ENCODE measurements at places on chromosomes 7 and 10.

GRCh38 chr10:102419269-102420180, 940 bp upstream of the PSD start:
- no peaks in the 10 kb centered on the region for H3K27me3 ChIP-seq
- H3K4me3 ChIP-seq: peak overlapping the region; percentile 90
- peaks cover 5% of the 10 kb centered on the region for H3K36me3 ChIP-seq
- H3K27ac ChIP-seq: no peak overlapping the region

DNA sequence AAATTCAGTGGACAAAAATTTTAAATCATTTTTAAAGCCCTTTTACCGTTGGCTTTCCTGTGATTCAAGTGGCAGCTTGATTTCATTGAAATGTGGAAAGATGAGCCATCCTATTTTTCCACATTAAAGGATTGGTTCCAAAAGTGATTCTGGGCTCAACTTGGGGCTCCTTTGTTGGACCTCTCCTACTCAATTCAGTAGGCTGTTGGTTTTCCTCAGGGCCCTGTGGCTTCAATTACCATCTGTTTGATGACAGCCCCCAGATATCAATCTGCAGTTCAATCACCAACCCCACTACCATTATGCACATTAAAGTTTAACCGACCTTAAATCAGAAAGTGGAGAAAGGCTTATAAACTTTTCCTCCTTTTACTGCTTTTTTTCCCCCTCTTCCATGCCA, 47.3 kb downstream of the AVL9 start:
- no peaks in the 10 kb centered on the region for H3K36me3 ChIP-seq
- no peaks in the 10 kb centered on the region for H3K4me1 ChIP-seq
- no peak overlapping the region for H3K4me3 ChIP-seq
- H3K27me3 ChIP-seq: no peaks in the 10 kb centered on the region
- DNase-seq: no peak
- H3K27ac ChIP-seq: no peak overlapping the region

DNA sequence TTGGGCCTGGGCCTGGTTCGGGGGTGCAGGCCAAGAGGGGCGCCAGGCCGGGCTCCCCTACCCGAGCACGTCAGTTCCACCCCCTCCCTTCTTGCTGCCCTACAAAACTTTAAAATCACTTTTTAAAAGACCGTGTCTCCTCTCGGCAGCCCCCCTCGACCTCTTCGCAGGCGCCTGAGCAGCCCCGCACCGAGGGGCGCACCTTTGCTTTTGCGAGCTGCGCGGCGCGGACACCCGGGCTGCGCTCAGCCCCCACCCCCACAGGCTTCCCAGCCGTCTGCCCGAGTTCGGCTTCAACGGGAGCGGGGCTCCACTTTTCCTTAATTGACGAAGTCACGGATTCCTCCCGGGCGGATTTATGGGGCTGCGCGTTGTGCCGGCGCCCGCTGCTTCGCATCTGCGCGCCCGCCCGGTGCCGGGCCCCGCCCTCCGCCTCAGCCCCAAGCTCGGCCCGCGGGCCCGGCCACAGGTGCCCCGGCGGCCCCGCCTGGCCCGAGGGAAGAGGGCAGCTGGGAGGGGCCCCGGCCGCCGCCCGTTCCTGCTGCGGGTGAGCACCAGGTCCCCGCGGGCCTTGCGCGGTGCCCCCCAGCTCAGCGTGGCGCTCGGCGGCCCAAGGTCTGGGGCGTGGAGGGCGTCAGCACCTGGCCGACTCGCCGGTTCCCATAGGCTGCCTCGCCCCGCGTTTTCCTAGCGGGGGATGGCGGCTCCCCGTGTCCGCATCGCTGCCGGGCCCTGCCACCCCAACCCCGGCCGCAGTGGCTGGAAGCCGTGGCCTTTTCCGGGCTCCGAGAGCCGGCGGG, 10.8 kb upstream of the MNX1 start:
- DNase-seq: no peak
- no peak overlapping the region for H3K27ac ChIP-seq
- H3K27me3 ChIP-seq: peaks cover 87% of the 10 kb centered on the region

DNA sequence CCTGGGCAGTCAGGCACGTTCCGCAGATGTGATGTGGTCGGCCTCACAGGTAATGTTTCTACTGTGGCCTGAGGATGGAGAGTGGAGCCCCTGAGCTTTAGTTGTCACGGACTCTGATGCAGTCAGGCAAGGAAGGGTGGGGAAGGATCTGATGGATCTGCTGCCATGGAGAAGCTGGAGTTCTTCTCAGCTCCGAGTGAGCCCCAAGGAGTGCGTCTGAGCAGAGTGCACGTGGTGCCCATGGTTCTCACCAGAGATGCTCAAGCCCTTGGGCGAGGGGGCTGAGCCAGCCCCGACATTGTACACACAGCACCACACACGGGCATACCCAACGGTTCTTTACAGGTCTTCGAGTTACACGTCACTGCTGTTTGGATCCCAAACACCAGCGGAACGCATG, 192.5 kb downstream of the EBF3 start:
- H3K4me3 ChIP-seq: no peak overlapping the region
- H3K27me3 ChIP-seq: no peaks in the 10 kb centered on the region
- DNase-seq: no peak
- no peaks in the 10 kb centered on the region for H3K4me1 ChIP-seq
- H3K27ac ChIP-seq: no peak overlapping the region

- H3K4me3 ChIP-seq: no peak overlapping the region
- H3K27ac ChIP-seq: no peak overlapping the region
- 0 out of 2 replicates have a peak, but pooled peaks cover 1% of the 10 kb centered on the region for H3K4me1 ChIP-seq
- DNase-seq: no peak
These were observed 115.0 kb downstream of the DGKB start for GRCh38 chr7:14787551-14787950.

- no peaks in the 10 kb centered on the region for H3K36me3 ChIP-seq
- no peak overlapping the region for H3K4me3 ChIP-seq
- no peaks in the 10 kb centered on the region for H3K4me1 ChIP-seq
- H3K27me3 ChIP-seq: no peaks in the 10 kb centered on the region
- DNase-seq: no peak
These were observed 172.0 kb upstream of the YAE1 start for GRCh38 chr7:39394105-39394680.

- H3K36me3 ChIP-seq: no peaks in the 10 kb centered on the region
- H3K27me3 ChIP-seq: no peaks in the 10 kb centered on the region
- DNase-seq: no peak
- H3K4me1 ChIP-seq: 0 out of 2 replicates have a peak, but pooled peaks cover 1% of the 10 kb centered on the region
- no peak overlapping the region for H3K4me3 ChIP-seq
These were observed 20.4 kb upstream of the FAM20C start for GRCh38 chr7:171912-172515.

DNA sequence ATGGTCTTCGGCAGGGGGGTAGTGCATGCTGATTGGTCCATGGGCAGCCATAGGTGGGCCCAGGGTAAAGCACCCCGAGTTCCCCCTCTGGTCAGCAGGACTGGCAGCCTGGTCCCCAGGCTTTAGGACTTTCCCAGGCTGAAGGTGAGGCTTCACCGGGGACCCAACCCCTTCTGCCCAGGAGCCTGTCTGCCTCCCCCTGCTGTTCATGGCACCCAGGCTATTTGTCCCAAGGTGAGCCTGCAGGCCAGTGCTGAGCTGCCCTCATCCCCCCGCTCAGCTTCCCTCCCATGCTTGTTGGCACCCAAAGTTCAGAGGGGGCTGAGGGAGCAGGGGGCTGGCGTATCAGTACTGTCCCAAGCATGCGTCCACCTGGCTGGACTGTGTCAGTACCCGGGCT, 38.5 kb upstream of the ZNRF2 start:
- no peak overlapping the region for H3K27ac ChIP-seq
- no peak overlapping the region for H3K4me3 ChIP-seq
